ENCODE measurements at places on chromosomes 2 and 18.

DNA sequence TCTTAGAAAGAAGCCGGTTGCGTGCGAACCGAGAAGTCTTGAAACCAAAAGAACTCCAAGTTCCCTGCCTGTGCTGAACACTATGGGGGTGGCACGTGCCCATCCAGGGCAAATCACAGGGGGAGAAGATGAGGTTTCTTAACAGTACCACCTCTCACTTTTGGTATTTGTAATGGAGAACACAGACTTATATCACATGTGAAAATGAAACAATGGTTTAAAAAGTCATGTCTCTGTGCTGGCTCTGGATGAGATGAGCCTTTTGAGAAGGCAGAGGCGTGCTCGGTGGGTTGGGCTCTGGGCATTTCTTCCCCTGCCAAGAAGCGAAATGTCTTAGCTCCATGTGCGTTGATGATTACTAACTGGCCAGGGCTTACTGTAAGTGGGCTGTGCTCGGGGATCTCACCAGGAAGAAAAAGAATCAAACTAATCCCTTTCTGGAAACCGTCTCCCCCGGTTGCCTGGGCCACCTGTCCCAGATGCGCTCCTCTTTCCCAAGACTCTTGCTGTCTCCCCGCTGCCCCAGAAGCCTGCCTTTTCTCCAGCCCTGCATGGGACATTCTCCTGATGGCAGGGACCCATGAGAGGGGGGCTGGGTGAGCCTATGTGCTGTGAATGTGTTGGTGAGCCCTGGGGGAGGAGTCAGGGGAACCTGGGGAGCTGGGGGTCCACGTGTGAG is 252.9 kb downstream of the PRKCE start:
- peak; percentile 22 for DNase-seq

GRCh38 chr18:47679864-47680263 is 250.6 kb downstream of the SMAD2 start:
- no peak for DNase-seq

- no peak for DNase-seq
Observed at GRCh38 chr2:88400037-88400767, 52.3 kb downstream of the FOXI3 start.

DNA sequence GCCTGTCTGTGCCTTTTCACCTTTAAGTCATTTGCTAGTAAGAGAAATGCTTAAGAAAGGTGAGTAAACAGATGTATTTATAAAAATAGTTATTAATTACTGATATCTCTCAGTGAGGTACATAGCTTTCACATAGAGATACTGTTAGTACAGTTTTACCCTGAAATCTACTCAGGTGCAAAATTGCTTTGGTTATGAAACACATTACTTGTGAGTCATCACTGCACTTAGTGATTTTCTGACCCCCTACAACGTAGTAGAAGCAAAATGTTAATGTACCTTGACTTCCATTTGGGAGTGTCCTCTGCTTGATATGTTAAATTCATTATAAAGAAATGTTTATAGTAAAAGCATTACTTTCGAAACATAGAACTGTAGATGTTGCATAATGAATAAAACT is 6.5 kb downstream of the GLS start:
- DNase-seq = no peak

- no peak for DNase-seq
Observed at GRCh38 chr2:200253639-200254038, 52.9 kb upstream of the SPATS2L start.

DNA sequence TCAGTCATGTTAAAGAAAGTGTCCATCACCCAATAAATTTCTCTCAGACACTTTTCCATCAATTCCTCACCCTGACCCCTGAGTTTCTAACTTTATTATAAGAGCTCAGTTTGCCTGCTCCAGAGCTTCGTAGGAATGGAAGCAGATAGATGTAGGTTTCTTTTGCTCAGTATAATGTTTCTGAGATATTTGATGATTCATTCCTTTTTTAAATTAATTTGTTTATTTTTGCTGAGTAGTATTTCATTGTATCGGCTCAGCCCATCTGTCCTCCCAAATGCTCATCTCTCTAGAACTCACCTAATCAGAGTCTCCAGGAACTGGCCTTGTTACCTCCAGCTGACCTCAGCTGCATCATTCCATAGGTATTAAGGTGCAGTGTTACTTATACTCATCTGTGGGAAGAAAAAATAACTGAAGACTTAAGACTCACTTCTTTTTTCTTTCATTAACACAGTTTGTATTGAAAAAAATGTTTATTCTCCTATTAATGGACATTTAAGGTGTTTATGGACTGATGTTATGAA is 11.9 kb upstream of the BCL2L11 start:
- DNase-seq = no peak

GRCh38 chr18:62606106-62606505 is 83.3 kb downstream of the ZCCHC2 start:
- DNase-seq = no peak

- no peak for DNase-seq
Observed at GRCh38 chr2:106165561-106165960, 28.5 kb downstream of the UXS1 start.

GRCh38 chr2:171574149-171574795 is 52.0 kb downstream of the CYBRD1 start:
- DNase-seq = peak; percentile 85

GRCh38 chr2:200781616-200782015 is 30.1 kb upstream of the BZW1 start:
- no peak for DNase-seq

GRCh38 chr2:234971496-234971895 is 19.7 kb downstream of the SH3BP4 start:
- no peak for DNase-seq

- no peak for DNase-seq
Observed at GRCh38 chr18:32771169-32771751, 1.6 kb downstream of the KLHL14 start.

GRCh38 chr2:143779021-143779420 is 649.8 kb downstream of the ARHGAP15 start:
- no peak for DNase-seq

DNA sequence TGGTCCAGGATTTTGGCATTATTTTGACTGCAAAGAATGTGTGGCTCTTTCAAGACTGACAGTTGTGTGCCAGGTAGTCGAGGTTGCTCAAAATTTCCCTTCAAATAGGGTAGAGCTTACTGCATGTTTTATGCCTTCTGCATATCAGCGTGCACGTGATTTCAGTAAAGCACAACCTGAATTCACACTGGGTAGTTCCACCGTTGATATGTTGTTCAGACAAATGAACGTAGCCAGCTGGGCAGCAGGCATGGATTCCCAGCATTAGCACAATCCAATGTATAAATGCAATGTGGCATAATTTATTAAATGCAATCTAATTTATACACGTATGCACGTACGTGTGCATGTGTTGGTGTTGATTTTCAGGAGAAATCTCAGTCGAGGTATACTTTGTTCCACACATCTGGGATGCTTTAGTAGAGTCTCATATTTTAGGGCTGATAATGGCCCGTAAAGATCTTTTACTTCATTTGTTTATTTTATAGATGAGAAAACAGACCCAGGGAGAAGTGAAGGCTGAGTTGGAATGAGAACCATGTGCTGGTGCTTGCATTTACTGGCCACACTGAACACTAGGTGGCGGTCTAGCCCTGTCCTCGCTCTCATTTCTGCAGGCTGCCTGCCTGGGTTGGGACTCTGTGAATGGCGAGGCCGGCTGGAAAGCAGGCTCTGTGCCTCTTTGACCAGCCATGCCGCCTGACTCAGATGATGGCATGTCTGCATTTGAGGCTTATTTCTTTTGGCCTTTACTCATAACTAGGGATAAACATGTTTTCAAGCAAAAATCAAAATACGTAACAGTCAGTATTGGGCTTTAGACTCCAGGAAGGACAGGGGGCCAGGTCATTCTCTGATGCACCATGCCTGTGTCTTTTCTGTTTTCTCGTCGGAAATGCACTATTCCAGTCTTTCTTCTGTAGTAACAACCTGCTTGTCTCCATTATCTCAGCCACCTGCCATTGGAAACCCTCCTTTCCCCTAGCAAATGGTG is 120.4 kb downstream of the RNF144A start:
- peak; percentile 51 for DNase-seq

GRCh38 chr18:12403601-12404506 is 3.9 kb upstream of the PRELID3A start:
- DNase-seq = no peak

GRCh38 chr18:62919109-62919838 is 203.9 kb downstream of the PHLPP1 start:
- DNase-seq = no peak

GRCh38 chr18:63553081-63553480 is 10.9 kb downstream of the SERPINB12 start:
- no peak for DNase-seq

DNA sequence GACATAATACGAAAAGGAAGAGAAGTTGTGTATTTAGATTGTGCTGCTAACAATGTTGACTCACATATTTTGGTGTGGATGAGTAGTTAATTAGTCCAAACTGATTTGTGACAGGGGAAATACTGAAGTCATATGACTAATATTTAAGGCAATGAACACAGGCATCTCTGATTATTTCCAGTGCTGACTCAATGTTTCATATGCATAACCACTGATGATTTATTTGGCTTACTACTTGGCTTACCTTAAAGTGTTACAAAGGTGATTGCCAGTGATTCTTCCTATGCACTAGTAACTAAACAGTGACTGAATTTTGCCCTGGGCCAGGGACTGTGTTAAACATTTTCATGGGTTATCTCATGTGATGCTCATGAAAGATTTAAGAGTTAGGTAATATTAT is 722.6 kb downstream of the METTL4 start:
- DNase-seq = no peak

DNA sequence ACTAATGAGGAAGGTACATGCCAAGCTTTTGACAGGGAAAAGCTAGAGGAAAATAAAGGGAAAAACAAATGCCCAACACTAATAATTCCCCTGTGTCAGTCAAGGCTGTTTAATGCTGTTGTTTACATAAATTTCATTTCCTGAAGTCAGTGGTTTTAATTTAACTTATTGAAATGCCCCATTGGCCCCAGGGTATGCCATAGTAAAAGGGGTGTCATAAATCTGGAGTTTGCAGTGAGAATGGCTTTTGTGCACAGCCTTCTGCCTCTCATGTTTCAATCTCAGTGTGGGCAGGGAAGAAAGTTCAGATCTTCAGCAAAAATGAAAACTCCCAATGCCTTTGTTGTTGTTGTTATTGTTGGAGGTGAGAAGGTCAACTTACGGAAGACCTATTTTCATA is 550.1 kb upstream of the DCC start:
- no peak for DNase-seq

GRCh38 chr2:11738589-11739436 is 7.6 kb upstream of the LPIN1 start:
- no peak for DNase-seq
